ENCODE measurements at places on chromosomes 5 and 9.

- H3K27me3 ChIP-seq, result no peaks in the 10 kb centered on the region
- H3K4me1 ChIP-seq, result no peaks in the 10 kb centered on the region
Measured at GRCh38 chr5:158163451-158164295, 304.7 kb upstream of the CLINT1 start.

GRCh38 chr5:58362135-58362534 is 97.8 kb downstream of the PLK2 start:
- no peaks in the 10 kb centered on the region for H3K36me3 ChIP-seq
- H3K4me3 ChIP-seq, result no peak overlapping the region

DNA sequence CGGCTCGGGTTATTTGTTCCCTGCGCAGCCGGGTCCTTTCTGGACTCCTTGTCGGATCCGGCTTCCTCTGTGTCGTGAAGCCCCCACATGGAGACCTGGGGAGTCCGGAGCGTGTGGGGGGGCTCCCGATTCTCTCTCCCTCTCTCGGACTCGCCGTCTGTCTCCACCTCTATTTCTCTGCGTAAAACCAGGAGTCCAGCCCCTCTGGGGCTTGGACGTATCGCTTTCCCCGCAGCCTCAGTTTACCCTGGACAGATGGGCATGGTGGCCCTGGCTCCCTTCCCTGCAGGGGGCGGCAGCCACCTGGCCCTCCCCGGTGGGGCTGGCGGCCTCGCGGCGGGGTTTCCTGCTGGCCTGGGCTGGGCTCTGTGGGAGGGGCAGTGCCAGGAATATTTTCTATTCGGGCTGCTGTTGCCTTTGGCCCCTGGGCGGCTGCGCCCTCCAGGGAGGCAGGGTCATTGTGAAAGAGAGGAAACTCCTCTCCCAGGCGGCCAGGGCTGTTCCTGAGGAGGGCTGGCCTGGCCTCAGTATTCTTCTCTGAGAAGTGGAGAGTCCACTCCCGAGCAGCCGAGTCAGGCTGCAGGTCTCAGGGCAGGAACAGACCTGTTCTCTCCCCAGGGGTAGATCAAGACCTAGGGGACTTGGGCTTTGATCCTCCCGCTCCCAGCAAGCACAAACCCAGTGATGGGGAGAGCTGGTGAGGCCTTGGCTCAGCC is 665 bp downstream of the ASS1 start:
- DNase-seq, result no peak
- peaks cover 44% of the 10 kb centered on the region for H3K27me3 ChIP-seq
- H3K4me1 ChIP-seq, result peaks cover 60% of the 10 kb centered on the region
- H3K27ac ChIP-seq, result peak overlapping the region; percentile 79

DNA sequence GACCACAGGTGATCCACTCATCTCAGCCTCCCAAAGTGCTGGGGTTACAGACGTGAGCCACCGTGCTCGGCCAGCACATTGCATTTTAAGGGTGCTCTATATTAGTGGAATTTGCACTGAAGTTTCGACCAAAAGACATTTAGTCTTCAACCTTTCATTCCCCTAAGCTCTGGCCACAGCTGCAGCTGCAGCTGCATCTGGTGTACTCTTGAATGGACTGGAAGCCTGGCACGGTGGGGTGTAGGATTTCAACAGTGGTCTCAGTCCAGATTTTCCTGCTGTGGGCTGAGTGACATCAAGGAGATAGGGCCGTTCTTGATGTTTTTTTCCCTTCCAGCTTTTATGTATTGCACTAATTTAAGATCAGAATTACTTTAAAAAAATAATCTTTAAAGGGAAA is 255.2 kb downstream of the PDZD2 start:
- no peaks in the 10 kb centered on the region for H3K4me1 ChIP-seq
- no peak for DNase-seq
- no peak overlapping the region for H3K27ac ChIP-seq
- H3K36me3 ChIP-seq, result no peaks in the 10 kb centered on the region

DNA sequence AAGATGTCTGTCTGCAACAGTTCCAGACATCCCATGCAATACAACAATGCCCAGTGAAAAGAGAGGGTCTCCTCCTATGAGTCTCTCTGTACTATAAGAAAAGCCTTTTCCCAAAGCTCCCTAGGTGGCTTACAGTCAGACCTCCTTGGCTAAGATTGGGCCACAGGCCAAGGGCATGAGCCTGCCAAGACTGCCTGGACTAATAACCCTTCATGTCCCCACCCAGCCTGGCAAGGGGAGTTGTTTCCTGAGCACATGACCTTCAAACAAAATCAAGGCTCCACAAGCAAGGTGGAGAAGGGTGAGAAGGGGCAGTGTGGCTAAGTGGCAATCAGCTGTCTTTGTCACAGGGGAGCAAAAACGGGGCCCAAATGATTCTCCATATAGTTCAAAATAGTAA is 75.6 kb upstream of the ZSWIM6 start:
- no peak overlapping the region for H3K4me3 ChIP-seq
- H3K27me3 ChIP-seq, result no peaks in the 10 kb centered on the region
- H3K4me1 ChIP-seq, result no peaks in the 10 kb centered on the region
- DNase-seq, result no peak
- H3K36me3 ChIP-seq, result no peaks in the 10 kb centered on the region

DNA sequence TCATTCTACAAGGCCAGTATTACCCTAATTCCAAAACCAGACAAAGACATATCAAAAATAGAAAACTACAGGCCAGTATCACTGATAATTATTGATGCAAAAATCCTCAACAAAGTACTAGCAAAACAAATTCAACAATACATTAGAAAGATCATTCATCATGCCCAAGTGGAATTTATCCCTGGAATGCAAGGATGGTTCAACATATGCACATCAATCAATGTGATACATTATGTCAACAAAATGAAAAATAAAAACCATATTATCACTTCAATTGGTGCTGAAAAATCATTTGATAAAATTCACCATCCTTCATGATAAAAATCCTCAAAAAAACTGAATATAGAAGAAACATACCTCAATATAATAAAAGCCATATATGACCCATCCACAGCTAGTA is 115.2 kb upstream of the SLC27A6 start:
- H3K4me1 ChIP-seq, result no peaks in the 10 kb centered on the region
- H3K27ac ChIP-seq, result no peak overlapping the region
- H3K4me3 ChIP-seq, result no peak overlapping the region
- no peak for DNase-seq
- no peaks in the 10 kb centered on the region for H3K36me3 ChIP-seq

DNA sequence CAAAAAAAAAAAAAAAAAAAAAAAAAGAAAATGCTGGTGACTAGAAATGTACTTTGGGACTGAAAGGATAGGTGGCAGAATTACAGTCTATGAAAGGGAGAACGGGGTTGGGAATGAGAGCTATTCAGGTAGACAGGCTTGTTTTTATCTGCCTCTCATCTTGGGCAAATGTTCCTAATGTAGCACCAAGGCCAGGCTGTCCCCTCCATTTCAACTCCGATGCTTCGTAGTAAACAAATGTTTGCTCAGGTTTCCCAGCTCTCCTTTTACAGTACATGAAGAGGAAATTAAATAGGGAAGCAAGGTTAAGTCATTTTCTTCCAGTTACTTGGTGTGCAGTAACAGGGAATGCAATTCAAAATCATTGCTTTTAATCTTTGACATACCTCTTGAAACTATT is 4.4 kb upstream of the BASP1 start:
- H3K4me3 ChIP-seq, result no peak overlapping the region
- H3K27ac ChIP-seq, result no peak overlapping the region
- peaks cover 6% of the 10 kb centered on the region for H3K4me1 ChIP-seq
- no peaks in the 10 kb centered on the region for H3K36me3 ChIP-seq
- no peak for DNase-seq

GRCh38 chr9:116058421-116058820 is 95.2 kb upstream of the PAPPA start:
- H3K4me3 ChIP-seq, result no peak overlapping the region
- H3K4me1 ChIP-seq, result no peaks in the 10 kb centered on the region
- no peaks in the 10 kb centered on the region for H3K27me3 ChIP-seq
- no peak overlapping the region for H3K27ac ChIP-seq
- no peak for DNase-seq

DNA sequence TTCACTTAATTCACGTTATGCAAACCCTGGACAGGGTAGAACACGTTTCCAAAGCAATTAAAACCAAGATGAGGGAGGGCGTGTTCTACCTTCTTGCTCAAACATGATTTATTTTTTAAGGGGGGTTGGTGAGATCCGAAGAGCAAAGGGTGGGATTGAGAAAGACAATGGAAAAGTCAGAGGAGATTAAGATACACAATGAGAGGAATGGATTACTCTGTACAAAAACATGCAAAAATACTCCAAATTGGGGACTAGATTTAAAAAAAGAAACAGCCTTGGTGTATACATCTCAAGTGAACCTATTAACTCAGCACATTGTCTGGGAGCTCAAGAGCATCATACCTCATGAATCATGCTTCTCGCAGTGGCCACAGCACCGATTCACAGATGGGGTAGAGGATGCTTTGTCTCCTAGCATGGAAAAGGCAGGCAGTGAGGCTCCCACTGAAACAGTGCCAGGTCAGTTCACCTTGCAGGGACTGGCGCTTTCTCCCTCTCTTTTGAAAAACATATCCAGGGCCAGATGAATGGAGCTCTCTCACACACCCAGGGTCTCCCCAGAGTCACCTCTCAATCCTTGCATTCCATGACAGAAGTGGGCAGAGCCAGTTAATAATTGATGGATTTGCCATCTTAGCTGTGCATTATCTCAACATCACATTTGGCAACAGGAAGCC is 459.7 kb downstream of the BNC2 start:
- no peak overlapping the region for H3K27ac ChIP-seq
- no peaks in the 10 kb centered on the region for H3K27me3 ChIP-seq
- H3K4me3 ChIP-seq, result no peak overlapping the region
- H3K4me1 ChIP-seq, result no peaks in the 10 kb centered on the region
- no peaks in the 10 kb centered on the region for H3K36me3 ChIP-seq

- H3K36me3 ChIP-seq, result no peaks in the 10 kb centered on the region
- no peak overlapping the region for H3K4me3 ChIP-seq
- no peaks in the 10 kb centered on the region for H3K4me1 ChIP-seq
- no peak for DNase-seq
- no peaks in the 10 kb centered on the region for H3K27me3 ChIP-seq
- no peak overlapping the region for H3K27ac ChIP-seq
Measured at GRCh38 chr5:153860195-153860886, 178.4 kb downstream of the FAM114A2 start.

DNA sequence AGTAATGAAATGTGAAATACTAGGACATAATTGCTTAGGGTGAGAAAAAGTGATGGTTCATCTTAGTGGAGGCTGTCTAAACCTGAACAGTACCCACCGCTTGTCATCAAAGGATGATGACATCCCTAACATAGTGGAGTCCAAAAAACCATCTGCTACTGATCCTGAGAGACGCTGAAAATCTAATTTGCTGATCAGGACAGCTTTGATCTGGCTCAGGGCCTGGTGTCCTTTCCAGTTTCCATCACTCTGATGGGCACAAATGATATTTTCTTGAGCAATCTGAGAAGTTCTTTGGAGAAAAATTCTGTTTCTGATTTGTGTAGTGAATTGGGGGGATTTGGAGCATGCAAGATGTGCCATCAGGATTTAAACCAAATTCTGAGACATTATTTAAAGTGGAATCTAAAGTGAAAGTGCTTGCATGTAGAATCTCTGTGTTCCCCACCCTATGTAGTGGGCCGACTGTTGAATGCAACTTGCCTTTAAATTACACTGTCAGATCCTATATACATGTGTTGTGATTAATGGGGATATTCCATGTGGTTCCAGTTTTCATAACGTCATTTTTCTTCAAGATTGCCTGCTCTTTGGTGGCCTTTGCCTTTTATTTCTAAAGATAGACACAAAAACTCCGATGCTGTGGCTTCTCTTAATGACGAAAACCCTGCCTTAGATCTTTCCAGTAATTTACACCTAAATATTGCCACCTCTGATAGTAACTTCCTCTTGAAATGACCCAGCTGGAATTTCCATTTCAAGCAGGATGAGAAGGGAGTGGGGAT is 213.2 kb downstream of the PCSK5 start:
- peaks cover 7% of the 10 kb centered on the region for H3K4me1 ChIP-seq
- no peaks in the 10 kb centered on the region for H3K27me3 ChIP-seq
- H3K27ac ChIP-seq, result no peak overlapping the region
- H3K36me3 ChIP-seq, result peaks cover 35% of the 10 kb centered on the region
- DNase-seq, result no peak

DNA sequence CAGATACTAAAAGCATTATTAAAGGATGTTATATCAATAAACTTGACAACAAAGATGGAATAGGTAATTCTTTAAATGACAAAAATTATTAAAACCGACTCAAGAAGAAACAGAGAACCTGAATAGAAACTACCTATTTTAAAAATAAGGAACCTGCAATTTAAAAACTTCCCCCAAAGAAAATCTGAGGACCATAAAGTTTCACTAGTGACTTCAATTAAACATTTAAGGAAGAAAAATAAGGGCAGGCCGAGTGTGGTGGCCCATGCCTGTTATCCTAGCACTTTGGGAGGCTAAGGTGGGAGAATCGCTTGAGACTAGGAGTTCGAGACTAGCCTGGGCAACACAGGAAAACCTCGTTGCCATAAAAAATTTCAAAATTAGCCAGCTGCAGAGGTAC is 99.6 kb downstream of the FANCC start:
- H3K36me3 ChIP-seq, result no peaks in the 10 kb centered on the region
- no peak overlapping the region for H3K4me3 ChIP-seq
- no peak overlapping the region for H3K27ac ChIP-seq
- no peaks in the 10 kb centered on the region for H3K4me1 ChIP-seq
- no peaks in the 10 kb centered on the region for H3K27me3 ChIP-seq

DNA sequence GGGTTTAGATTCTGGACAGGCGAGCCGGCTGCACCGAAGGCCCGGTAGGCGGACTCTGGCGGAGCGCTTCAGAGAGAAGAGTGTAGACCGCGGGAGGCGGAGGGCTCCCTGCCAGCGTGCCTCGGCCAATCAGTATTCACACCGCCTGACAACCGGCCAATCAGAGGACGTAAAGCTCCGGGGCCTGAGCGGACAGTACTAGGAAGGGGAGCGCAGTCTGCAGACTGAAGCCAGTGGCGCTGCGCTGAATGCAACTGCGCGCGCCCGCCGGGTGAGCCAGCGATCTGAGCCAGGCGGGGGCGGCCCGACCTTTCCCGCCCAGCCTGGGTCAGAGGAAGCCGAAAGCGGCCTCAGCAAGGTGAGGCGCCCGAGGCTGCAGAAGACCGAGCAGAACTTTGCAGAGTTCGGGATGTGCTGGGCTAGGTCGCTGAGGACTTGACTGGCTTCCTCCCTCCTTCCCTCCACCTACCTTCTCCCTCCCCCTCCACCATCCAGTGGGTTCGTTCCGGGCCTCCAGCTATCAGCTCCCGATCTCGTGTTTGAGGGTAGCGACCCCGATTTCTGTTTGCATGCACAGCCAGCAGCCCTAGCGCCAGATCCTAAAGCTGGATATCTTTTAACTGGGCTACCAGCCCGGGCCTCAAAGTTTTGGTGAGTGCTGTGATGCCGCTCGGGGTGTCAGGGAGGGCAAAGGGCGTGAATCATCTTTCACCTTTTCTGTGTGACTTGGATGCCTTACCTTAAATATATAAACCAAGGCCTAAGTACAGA is at the start of gene DMRT2:
Gene DMRT2, plus strand, starts transcription at position 233 of the 771 bp plus-strand sequence. CDS start 1,257 bp downstream, outside the sequence.
- peak within 1 kb of the TSS; percentile 45 for H3K4me3 ChIP-seq
- H3K27ac ChIP-seq, result no peak within 1 kb of the TSS
- no peak for DNase-seq
- H3K27me3 ChIP-seq, result peaks cover 14% of the 10 kb centered on the region

GRCh38 chr9:93893899-93894690 is 61.1 kb downstream of the BARX1 start:
- DNase-seq, result no peak
- no peak overlapping the region for H3K4me3 ChIP-seq
- no peaks in the 10 kb centered on the region for H3K27me3 ChIP-seq
- H3K27ac ChIP-seq, result no peak overlapping the region
- no peaks in the 10 kb centered on the region for H3K36me3 ChIP-seq
